Right renal cortex interstitium (tissue), 3 donors: ENCODE measurements at places on chromosomes 16 and 17. TPM values are rescaled to one million over a fixed set of nuclear protein-coding genes. Genes with fewer than 3 reads are reported as not detected.

The PPY gene
- polyA plus RNA-seq: not detected

- no peak for DNase-seq
Measured at GRCh38 chr17:57294629-57295501, 38.5 kb downstream of the MSI2 start.

DNA sequence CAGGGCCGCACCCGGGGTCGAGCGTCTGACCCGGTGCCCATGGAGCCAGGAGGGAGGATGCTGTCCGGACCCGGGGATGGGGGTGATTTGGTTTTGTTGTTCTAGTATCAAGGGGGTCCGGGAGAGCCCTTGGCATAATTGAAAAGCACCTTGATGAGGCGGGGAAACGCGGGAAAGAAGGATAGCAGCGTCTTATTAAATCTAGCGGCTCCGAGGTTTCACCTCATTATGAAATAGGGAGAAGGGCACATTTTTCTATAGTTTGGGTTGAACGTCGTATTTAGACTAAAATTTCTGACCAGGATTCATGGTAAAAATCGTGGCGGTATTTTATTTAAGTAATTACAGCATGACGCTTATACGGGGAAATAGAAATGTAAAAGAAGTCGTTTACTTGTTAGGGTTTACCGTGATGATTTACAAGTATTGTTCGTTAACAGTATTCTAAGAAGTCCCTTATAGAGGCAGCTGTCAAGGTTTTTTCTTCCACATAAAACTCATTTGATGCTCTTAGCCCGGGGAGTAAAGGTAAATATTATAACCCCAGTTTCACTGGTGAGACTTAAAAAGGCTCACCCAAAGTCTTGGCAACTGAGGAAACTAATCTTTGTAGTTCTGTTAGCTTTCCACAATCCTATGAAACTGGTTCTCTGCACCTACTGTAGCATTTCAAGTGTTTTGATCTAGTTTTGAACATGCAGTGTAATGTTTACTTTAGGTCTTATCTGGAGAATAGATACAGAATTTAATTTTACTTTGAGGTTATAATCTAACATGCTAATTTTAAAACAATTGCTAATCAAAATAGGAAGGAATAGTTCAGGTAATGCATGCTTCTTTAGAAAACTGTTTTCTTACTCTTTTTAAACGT lies 756 bp downstream of the LUC7L3 start:
- DNase-seq: no peak

DNA sequence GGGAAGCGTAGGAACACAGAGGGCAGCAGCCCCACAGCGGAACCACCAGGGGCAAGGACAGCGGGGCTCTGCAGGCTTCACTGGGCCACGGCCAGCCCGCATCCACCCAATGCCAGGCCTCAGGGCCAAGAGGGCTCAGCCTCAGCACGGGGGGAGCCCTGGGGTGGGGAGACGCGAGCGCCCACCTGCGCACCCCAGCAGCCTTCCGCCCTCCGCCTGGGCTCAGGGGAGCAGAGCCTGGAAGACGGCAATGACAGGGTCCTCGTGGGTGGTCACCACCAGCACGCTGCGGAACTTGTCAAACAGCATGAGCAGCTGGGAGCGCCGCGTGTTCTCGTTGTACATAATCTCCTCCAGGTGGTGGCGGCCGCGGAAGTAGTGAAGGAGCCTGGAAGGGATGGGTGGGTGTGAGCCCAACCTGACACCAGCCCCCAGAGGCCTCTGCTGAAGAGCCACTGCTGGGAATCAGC lies 8.5 kb downstream of the MPG start:
- DNase-seq: no peak

GRCh38 chr16:1870365-1871082 lies 1.4 kb downstream of the MEIOB start:
- no peak for DNase-seq
